Endothelial cell of umbilical vein (primary cell): ENCODE measurements at places on chromosomes 5 and 9. TPM values are rescaled to one million over a fixed set of nuclear protein-coding genes. Genes with fewer than 3 reads are reported as not detected.

Gene CYLC2
- not detected in 2 replicates for total RNA-seq

Gene PCDHGC3
- 25.4 and 36.1 TPM in 2 replicates for total RNA-seq

Gene PTGS1
- total RNA-seq, result 14.6 and 45.2 TPM in 2 replicates

DNA sequence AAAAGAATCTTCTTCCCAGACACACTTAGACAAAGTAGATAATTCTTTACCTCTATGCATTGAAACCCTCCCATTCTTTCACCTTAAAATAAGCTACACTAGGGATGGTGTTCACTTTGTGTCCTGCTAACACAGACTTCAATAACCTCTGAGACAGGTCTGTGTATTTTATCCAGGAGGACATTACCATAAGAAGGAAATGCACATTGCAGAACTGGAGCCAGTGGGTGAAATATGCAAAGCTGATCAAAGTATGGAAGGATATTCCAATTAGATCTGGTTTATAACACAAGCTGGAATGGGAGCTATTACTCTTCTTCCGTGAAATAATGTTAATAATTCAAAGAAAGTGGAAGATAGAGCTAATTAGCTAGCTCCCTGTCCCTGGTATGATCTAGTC, 204.1 kb downstream of the BRINP1 start:
- no peaks in the 10 kb centered on the region for H3K4me1 ChIP-seq
- no peaks in the 10 kb centered on the region for H3K27me3 ChIP-seq
- no peak overlapping the region for H3K4me3 ChIP-seq
- no peak overlapping the region for H3K27ac ChIP-seq

GRCh38 chr9:84111726-84112125, 131.1 kb downstream of the RMI1 start:
- no peaks in the 10 kb centered on the region for H3K4me1 ChIP-seq
- H3K4me3 ChIP-seq, result no peak overlapping the region
- no peaks in the 10 kb centered on the region for H3K27me3 ChIP-seq
- no peak overlapping the region for H3K27ac ChIP-seq
- no peak for DNase-seq

- H3K4me1 ChIP-seq, result no peaks in the 10 kb centered on the region
- H3K36me3 ChIP-seq, result no peaks in the 10 kb centered on the region
- peak; percentile 50 for DNase-seq
- H3K27ac ChIP-seq, result no peak overlapping the region
Observed at GRCh38 chr9:101387871-101388506, 3.2 kb upstream of the BAAT start.

DNA sequence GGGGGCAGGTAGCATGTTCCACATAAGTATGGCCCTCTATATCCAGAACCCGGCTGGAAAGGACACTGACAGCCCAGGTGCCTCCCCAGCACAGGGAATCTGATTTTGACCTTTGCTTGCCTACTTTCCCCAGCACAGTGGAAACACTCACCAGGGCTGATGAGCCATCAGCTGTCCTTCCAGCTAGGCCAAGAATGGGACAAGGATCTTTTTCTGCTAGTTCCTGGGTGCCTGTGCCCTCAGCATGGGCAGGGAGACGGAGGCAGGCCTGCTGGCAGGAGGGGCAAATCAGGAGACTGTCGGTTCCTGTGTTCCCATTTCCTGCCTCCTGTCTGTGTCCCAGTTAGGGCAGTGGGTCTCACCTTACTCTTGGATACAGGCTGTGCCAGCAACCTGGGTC, 1.1 kb downstream of the CYFIP2 start:
- no peak for DNase-seq
- peaks cover 10% of the 10 kb centered on the region for H3K27me3 ChIP-seq
- H3K27ac ChIP-seq, result no peak overlapping the region
- H3K36me3 ChIP-seq, result no peaks in the 10 kb centered on the region
- H3K4me3 ChIP-seq, result no peak overlapping the region

DNA sequence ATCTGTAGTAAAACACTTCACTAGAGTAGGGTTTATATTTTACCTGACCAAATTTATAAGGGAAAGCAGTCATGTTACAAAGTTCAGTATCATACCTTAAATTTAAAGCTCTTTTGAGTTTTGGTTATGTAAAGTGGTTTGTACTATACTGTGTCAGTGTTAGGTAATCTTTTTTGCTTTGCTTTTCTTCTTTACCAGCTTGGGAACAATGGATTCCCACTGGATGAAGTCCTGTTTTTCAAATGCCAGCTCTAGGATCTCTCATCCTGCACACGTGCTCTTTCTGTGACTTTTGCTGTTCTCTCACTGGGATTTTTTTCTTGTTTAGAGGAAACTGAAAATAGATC, 15.9 kb downstream of the CYSTM1 start:
- H3K36me3 ChIP-seq, result no peaks in the 10 kb centered on the region
- H3K27ac ChIP-seq, result peak overlapping the region; percentile 2
- peaks cover 1% of the 10 kb centered on the region for H3K4me1 ChIP-seq
- H3K27me3 ChIP-seq, result no peaks in the 10 kb centered on the region

DNA sequence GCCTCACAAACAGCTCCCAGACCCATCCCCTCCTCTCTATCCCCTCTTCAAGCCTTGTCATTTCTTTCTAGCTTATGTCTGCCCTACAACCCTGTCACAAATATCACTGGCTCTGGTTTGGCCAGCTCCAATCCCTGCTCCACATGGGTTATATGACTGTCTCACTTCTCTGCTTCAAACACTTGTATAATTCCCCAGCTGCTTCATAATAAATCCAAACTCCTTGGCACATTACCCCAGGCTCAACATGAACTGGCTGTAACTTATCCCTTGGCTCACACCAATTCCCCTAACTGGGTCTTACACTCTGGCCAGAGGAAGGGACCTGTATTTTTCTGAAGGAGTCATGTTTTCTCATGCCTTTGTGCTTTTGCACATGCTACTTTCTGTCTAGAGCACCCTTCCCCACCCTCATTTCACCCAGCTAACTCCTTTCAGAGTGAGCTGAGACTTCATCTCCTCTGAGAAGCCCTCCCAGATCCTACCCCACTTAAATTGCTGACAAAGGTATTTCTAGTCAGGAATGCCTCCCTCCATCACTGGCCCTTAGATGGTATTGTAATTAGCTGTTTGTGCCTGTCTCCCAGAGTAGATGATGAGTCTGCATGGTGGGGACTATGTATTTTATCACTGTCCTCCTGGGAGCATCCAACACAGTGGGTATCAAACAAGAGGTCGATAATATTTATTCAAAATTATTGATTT, 5.3 kb downstream of the PRXL2C start:
- H3K27me3 ChIP-seq, result no peaks in the 10 kb centered on the region
- no peak for DNase-seq
- no peak overlapping the region for H3K27ac ChIP-seq
- no peak overlapping the region for H3K4me3 ChIP-seq
- no peaks in the 10 kb centered on the region for H3K4me1 ChIP-seq

DNA sequence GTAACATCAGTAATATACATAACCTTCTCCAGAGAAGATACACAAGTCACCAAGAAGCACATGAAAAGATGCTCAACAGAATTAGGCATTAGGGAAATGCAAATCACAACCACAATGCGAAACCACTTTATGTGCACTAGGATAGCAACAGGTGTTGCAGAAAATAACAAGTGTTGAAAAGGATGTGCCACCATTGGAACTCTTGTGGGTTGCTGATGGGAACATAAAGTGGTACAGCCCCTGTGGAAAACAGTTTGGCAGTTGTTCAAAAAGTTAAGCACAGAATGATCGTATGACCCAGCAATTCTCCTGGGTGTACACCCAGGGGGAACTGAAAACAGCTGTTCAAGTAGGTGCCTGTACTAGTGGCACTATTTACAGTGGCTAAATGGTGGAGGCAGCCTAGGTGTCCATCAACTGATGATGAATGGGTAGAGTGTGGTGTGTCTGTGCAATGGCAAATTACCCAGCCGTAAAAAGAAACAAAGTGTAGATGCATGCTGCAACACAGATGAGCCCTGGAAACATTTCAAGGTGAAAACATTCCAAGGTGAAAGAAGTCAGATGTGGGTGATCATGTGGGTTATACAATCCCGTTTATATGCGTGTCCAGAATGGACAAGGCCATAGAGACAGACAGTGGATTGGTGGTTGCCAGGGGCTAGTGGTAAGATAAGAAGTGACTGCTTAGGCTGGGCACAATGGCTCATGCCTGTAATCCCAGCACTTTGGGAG, 27.2 kb downstream of the CCDC69 start:
- no peaks in the 10 kb centered on the region for H3K27me3 ChIP-seq
- H3K27ac ChIP-seq, result no peak overlapping the region
- no peak overlapping the region for H3K4me3 ChIP-seq
- no peaks in the 10 kb centered on the region for H3K36me3 ChIP-seq
- DNase-seq, result no peak
